ENCODE measurements at places on chromosomes 5 and 9. TPM values are rescaled to one million over a fixed set of nuclear protein-coding genes. Genes with fewer than 3 reads are reported as not detected.
A peak's percentile ranks its signal among the peaks of the same experiment; 100 is the strongest.

- H3K27me3 ChIP-seq, result no peaks in the 10 kb centered on the region
- no peak for DNase-seq
These were observed 13.2 kb upstream of the FAM120AOS start for GRCh38 chr9:93466416-93467061.

GRCh38 chr9:36632892-36633291 is 60.2 kb downstream of the MELK start:
- H3K27me3 ChIP-seq, result no peaks in the 10 kb centered on the region
- no peaks in the 10 kb centered on the region for H3K4me1 ChIP-seq
- DNase-seq, result no peak
- H3K4me3 ChIP-seq, result no peak overlapping the region

GRCh38 chr5:14445013-14445412 is 136.6 kb upstream of the OTULINL start:
- DNase-seq, result no peak
- H3K36me3 ChIP-seq, result no peaks in the 10 kb centered on the region
- no peaks in the 10 kb centered on the region for H3K27me3 ChIP-seq
- H3K4me3 ChIP-seq, result peak overlapping the region; percentile 16
- peak overlapping the region; percentile 64 for H3K27ac ChIP-seq

Gene SPATA31A3
- total RNA-seq, result not detected

Gene COL23A1
- 34.0 TPM for total RNA-seq

DNA sequence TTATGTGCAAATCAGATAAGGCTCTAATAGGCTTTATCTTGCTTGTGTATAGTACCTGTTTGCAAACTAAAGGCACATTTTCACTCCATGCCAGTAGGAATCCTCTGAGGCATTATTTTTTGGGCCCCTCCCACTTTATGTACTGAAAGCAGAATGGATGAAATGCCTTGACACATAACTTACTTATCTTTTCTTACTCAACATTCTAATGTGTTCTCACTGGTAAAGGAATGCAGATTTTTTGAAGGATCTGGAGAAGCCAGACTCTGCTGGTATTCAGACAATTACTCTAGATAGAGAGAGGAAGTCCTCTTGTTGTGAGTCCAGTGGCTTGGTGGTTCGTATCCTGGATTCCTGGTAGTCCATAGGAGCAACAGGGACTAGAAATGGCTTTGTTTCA is 336.7 kb downstream of the CCDC171 start:
- no peak for DNase-seq
- H3K4me1 ChIP-seq, result no peaks in the 10 kb centered on the region
- H3K36me3 ChIP-seq, result peaks cover 10% of the 10 kb centered on the region
- no peak overlapping the region for H3K4me3 ChIP-seq

Gene C8G
- total RNA-seq, result 0.59 TPM

- no peaks in the 10 kb centered on the region for H3K36me3 ChIP-seq
- no peak for DNase-seq
- no peak overlapping the region for H3K4me3 ChIP-seq
These were observed 89.1 kb upstream of the MINAR2 start for GRCh38 chr5:129658801-129659200.

GRCh38 chr5:65874241-65874640 is 52.1 kb upstream of the ERBIN start:
- H3K4me3 ChIP-seq, result no peak overlapping the region
- H3K27ac ChIP-seq, result no peak overlapping the region
- no peaks in the 10 kb centered on the region for H3K4me1 ChIP-seq
- no peaks in the 10 kb centered on the region for H3K36me3 ChIP-seq

GRCh38 chr9:32533336-32533735 is 7.3 kb upstream of the RIGI start:
- peaks cover 21% of the 10 kb centered on the region for H3K36me3 ChIP-seq
- H3K4me1 ChIP-seq, result no peaks in the 10 kb centered on the region
- no peak overlapping the region for H3K27ac ChIP-seq

- DNase-seq, result no peak
- no peaks in the 10 kb centered on the region for H3K4me1 ChIP-seq
- no peaks in the 10 kb centered on the region for H3K36me3 ChIP-seq
- no peak overlapping the region for H3K27ac ChIP-seq
- H3K4me3 ChIP-seq, result no peak overlapping the region
These were observed 13.3 kb downstream of the ABO start for GRCh38 chr9:133261753-133262120.

- no peak for DNase-seq
- peaks cover 3% of the 10 kb centered on the region for H3K36me3 ChIP-seq
- no peak overlapping the region for H3K4me3 ChIP-seq
- H3K27ac ChIP-seq, result no peak overlapping the region
These were observed 86.8 kb upstream of the CDH6 start for GRCh38 chr5:31106691-31107090.

Gene NR6A1
- 63.7 TPM for total RNA-seq

DNA sequence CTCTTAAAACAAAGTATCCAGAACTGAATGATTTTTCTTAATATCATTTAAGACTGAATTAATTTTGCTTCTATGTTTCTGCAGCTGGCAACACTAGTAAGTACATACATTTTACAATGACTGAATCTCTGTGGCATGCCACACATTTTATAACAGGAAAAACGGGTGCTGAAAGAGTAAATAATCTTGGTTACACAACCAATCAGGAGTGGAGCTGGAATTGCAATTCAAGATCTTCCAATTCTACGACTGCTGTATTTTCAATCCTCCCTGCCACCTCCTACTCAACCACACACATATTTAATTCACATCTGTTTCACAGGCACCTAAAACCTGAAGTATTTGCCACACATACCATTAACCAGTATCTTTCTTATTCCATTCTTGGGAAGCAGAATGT is 52.7 kb upstream of the NR5A1 start:
- DNase-seq, result no peak
- H3K4me3 ChIP-seq, result no peak overlapping the region
- H3K27me3 ChIP-seq, result no peaks in the 10 kb centered on the region
- H3K27ac ChIP-seq, result no peak overlapping the region
- no peaks in the 10 kb centered on the region for H3K36me3 ChIP-seq

- no peak overlapping the region for H3K27ac ChIP-seq
- no peaks in the 10 kb centered on the region for H3K4me1 ChIP-seq
- H3K27me3 ChIP-seq, result no peaks in the 10 kb centered on the region
- H3K4me3 ChIP-seq, result no peak overlapping the region
- H3K36me3 ChIP-seq, result peaks cover 6% of the 10 kb centered on the region
These were observed 173.9 kb downstream of the WDR70 start for GRCh38 chr5:37552770-37553719.

DNA sequence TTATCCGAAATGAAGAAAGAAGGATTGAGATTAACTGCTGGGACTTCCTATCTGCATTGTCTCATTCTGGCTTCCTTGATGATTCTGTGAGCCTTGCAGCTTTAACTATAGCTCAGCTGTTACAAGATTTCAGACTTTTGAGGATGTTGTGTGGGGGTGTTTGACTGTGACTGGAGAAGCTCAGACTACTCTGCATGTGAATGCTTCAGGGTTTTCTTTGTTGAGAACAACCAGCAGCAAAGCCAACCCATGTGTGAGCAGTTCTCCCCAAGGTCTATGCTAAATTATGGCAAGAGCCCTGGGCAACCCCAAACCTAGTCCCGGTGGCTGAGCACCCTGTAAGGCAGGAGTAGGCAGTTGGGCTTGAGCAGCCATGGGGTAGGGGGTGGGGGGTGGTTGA is 8.4 kb upstream of the SCAI start:
- no peak overlapping the region for H3K4me3 ChIP-seq
- no peak for DNase-seq
- no peaks in the 10 kb centered on the region for H3K4me1 ChIP-seq
- H3K27me3 ChIP-seq, result no peaks in the 10 kb centered on the region
- H3K36me3 ChIP-seq, result peaks cover 14% of the 10 kb centered on the region

Gene PCDHGA12
- 1.5 TPM for total RNA-seq

- no peak overlapping the region for H3K27ac ChIP-seq
- H3K36me3 ChIP-seq, result peaks cover 4% of the 10 kb centered on the region
- DNase-seq, result no peak
- no peak overlapping the region for H3K4me3 ChIP-seq
These were observed 159.2 kb downstream of the SNCAIP start for GRCh38 chr5:122471031-122471751.

- no peaks in the 10 kb centered on the region for H3K4me1 ChIP-seq
- no peak overlapping the region for H3K4me3 ChIP-seq
- H3K36me3 ChIP-seq, result no peaks in the 10 kb centered on the region
- H3K27ac ChIP-seq, result no peak overlapping the region
These were observed 4.9 kb upstream of the SPATA31C2 start for GRCh38 chr9:88143179-88143578.

GRCh38 chr9:81626511-81626910 is 62.8 kb downstream of the TLE1 start:
- peaks cover 3% of the 10 kb centered on the region for H3K27me3 ChIP-seq
- peaks cover 38% of the 10 kb centered on the region for H3K4me1 ChIP-seq
- peaks cover 4% of the 10 kb centered on the region for H3K36me3 ChIP-seq
- H3K4me3 ChIP-seq, result peak overlapping the region; percentile 16

Gene FOXD1
- total RNA-seq, result 0.28 TPM

DNA sequence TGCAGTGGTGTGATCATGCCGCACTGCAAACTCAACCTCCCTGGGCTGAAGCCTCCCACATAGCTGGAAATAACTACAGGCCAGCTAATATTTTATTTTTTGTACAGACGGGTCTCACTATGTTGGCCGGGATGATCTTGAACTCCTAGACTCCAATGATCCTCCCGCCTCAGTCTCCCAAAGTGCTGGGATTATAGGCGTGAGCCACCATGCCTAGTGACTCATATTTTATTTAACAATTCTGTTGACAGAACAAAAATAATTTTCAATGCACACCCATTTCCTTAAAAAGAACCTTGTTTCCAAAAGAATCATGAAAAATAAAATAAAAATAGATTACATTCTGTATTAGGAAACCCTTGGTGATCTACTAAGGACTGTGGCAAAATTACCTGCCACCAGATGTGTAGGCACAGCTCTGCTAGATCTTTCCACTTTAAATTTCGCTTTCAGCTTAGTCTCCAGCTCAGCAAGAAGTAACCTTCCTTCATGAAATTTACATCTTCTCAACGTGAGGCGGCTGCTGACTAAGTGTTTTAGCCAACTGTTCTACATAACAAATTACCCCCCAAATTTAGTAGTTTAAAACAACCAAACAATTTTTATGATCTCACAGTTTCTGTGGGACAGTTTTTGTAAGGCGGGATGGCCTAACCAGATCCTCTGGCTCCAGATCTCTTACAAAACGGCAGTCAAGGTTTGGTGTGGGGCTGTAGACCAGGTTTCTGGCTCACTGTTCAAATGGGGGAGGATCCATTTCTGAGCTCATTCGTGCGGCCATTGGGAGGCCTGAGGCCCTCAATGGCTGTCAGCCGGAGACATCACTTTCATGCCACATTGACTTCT is 32.6 kb upstream of the GOLPH3 start:
- H3K4me1 ChIP-seq, result no peaks in the 10 kb centered on the region
- H3K4me3 ChIP-seq, result no peak overlapping the region
- no peak for DNase-seq
- H3K27ac ChIP-seq, result no peak overlapping the region
- peaks cover 4% of the 10 kb centered on the region for H3K36me3 ChIP-seq
